RWPE1 (cell line): ENCODE measurements at places on chromosomes 7 and 10.

- DNase-seq: no peak
Observed at GRCh38 chr7:71618278-71618677, 486.3 kb downstream of the GALNT17 start.

DNA sequence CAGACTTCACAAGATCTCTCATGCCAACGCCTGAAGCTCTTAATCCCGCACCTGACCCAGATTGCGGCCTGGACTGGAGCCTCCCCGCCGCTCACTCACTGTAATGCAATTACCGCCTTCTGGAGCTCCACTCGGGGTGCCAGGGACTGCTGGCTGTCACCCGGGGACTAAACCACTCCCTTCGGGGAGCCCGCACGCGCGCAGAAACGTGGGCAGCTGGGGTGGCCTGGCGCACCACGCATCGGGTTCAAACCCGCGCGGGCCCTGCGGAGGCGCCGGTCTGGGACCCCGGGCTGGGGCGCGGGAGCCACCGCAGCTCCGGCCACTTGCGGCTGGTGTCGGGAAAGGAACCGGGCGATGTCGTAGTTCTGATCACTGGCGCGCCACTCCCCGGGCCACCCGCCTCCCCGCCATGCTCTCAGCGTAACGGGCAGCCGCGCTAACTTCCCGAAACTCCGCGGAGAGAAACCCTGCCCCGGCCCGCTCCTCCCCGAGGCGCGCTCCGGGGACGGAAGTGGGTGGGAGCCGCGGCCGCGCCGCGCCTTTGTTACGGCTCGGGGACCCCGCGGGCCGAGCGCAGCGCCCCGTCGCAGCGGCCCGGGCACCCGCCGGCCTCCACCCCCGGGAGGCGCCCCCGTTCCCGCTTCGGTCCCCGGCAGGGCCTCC lies 100.3 kb upstream of the SVIL start:
- peak; percentile 56 for DNase-seq

GRCh38 chr7:26954951-26955350 lies 90.6 kb upstream of the SKAP2 start:
- no peak for DNase-seq

DNA sequence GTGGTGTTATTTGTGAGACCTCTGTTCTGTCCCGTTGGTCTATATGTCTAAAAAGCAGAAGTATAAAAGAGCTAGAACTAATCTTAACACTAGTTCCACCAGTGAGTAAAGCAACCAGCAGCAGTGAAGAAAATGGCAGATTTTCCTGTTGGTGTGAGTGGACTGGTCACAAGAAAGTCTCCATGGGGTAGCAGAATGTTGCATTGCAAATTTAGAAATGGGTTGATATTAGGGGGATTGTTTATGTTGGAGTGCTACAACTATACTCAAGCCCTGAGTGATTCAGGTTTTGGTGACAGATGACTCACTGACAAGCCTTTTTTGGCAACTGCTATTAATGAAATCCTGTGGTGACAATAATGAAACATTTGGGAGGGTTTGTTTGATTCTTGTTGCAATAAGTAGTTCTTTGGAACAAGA lies 5.6 kb downstream of the AVL9 start:
- DNase-seq: no peak

DNA sequence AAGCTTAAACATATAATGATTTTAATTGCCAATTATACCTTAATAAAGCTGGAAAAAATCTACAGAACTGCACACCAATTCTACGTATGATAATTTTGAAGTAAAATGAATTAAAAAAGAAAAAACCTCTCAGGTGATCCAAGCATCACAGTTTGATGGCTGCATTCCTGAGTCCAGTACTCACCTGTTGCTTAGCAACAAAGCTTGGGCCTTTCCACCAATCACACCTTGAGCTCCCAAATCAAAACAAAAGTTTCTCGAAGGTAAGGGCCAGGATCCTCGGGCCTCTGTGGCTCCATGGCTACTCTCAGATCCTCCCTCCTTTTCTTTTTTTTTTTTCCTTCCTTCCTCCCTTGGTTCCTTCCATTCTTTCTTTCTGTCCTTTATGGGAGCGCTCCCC lies 137.2 kb upstream of the PCBD1 start:
- DNase-seq: peak; percentile 70

- no peak for DNase-seq
Observed at GRCh38 chr10:125515571-125515970, 167.4 kb downstream of the TEX36 start.
